ENCODE measurements at places on chromosomes 12 and 14.
A peak's percentile ranks its signal among the peaks of the same experiment; 100 is the strongest.

DNA sequence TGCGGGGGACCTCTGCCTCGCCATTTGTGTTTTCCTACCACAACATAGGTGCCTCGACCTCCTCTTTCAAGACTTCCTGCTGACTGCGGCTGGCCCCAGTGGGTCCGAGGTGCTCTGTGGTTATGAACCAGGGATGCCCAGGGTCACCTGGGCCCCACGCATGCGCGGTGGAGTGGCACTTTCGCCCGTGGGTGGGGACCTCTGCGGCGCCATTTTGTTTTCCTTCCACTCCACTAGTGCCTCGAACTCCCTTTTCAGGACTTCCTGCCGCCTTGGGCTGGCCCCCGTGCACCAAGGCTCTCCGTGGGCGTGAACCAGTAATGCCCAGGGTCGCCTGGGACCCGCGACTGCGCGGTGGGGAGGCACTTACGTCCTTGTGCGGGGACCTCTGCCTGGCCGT lies 351.6 kb downstream of the ALG10 start:
- no peak for DNase-seq

- no peak for DNase-seq
Observed at GRCh38 chr14:34778744-34779143, 64.4 kb upstream of the CFL2 start.

- no peak for DNase-seq
Observed at GRCh38 chr14:46250113-46250703, 401.4 kb downstream of the RPL10L start.

DNA sequence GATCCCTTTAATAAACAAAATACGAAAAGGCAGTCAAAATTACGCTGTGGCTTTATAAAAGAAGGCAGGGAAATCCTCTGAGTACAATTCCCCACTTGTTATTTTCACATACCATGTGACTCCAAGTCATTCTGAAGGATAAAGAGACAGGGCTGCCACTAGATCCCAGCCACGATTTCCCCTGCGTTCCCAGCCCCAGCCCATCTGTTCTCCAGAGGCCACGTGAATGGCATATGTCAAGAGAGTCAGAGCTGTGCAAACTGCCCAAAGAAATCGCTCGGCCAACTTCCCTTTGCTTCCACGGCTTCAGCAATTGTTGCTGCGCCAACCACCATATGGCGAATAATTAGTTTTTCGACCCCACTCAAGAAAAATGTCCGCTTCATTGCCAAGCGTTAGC lies 161.3 kb downstream of the C12orf42 start:
- no peak for DNase-seq

DNA sequence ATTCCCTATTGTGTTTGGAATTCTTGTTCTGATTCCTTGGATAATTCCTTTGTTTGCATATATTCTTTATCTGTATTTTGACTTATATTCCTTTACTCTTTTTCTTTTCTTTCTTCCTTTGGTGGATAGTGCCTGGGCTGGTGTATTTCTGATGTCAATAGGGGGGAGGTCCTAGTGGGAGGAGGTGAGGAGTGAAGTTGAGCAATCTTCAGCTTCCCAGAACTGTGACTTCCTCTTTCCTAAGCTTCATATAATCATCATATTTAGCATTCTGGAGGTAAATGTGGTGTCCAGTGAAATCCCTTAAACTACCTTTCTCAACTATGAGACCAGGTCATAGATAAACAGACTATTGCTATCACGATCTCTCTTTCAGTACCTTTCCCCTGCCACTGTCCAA lies 29.6 kb upstream of the TBPL2 start:
- DNase-seq = no peak

- no peak for DNase-seq
Observed at GRCh38 chr14:60153991-60154390, 11.2 kb downstream of the DHRS7 start.

DNA sequence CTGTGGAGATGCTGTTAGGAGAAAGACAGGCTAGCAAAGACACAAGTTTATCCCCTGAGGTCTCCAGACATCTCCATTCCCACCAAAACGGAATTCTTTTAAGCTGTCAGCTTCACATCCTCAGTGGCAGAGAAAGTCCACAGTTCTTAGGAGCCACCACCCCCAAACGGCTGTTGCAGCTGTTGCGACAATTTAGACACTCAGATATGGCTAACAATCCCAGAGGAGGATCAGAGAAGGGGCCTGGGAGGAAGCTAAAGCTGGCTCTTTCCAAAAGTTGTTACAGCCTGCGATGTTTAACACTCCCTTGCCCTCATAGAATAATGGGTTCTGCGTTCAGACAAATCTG lies 1.9 kb upstream of the ATP5MC2 start:
- DNase-seq = peak; percentile 68

GRCh38 chr14:64717870-64718269 lies 13.6 kb downstream of the PLEKHG3 start:
- no peak for DNase-seq

- DNase-seq = no peak
Observed at GRCh38 chr12:75744607-75745256, 233.3 kb upstream of the KRR1 start.

GRCh38 chr12:82363990-82364389 lies 5.7 kb downstream of the METTL25 start:
- DNase-seq = no peak

DNA sequence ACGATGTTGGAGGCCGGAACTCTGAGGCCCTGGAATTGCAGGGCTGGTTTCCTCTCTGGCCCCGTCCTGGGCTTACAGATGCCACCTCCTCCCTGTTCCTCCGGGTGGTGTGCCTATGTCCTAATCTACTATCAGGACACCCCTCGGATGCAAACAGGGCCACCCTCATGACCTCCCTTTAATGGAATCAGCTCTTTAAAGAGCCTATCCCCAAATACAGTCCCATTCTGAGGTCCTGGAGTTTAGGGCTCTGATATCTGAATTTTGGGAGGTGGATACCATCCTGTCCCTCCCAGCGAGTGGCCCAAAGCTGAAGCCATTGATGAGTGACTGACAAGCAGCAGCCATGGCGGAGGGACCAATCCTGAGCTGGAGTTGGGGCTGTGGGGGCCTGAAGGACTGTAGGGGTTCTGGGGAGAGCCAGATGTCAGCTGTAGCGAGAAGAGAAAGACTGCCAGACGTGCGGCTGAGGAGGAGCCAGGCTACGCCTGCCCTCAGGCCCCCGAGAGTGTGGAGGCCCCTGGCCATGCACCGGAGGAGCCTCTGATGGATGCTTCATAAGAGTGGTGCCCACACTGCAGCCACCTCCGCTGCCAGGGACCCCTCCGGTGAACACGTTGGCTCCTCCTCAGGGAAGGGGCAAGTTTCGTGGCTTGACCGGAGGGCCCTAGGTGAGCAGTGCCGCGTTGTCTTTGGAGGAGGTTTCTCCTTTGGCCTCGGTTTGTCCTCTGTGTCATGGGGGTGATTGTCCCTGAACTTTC lies 100.2 kb downstream of the KIF26A start:
- DNase-seq = peak; percentile 9

DNA sequence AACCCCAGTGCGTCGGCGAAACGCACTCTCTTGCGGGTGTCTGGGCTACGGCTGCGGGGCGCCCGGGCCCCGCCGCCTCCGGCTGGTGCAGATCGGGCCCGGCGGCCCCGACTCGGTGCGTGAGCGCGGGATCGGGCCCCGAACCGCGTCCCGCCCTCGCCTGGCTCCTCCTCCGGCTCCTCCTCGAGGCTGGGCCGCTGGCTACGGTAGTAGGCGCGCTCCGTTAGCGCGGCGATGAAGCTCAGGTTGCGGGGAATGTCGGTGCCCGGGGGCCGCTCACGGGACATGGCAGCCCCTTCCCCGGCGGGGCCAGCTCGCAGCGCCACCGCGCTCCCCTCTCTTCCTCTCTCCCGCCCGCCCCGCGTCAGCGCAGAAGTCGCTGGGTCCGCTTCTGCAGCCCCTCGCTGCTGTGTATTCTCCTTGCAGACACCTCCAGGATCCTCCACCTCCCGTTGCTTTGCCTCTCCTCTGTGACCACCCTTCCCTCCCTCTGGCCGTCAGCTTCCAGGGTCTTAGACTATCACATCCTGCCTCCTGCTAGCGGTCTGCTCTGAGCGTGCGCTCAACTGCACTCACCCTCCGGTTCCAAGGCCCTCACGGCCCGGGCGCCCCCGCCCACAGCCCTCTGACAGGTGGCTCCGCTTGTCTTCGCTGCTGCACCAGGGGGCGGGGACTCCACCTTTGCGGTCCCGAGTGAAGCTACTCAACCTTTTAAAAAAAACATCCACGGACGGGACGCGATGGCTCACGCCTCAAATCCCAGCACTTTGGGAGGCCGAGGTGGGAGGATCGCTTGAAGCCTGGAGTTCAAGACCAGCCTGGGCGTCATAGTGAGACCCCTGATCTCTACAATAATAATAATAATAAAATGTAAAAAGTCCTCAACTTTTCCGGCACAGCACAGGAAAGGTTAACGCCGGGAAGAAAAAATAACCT lies at the start of gene PPP1R3E:
TSS of gene PPP1R3E (minus strand) at position 570 of the 936 bp plus-strand sequence. CDS start at position 287, 283 bp downstream.
- peak; percentile 82 for DNase-seq

- no peak for DNase-seq
Observed at GRCh38 chr12:51405801-51406207, 14.6 kb upstream of the GALNT6 start.

DNA sequence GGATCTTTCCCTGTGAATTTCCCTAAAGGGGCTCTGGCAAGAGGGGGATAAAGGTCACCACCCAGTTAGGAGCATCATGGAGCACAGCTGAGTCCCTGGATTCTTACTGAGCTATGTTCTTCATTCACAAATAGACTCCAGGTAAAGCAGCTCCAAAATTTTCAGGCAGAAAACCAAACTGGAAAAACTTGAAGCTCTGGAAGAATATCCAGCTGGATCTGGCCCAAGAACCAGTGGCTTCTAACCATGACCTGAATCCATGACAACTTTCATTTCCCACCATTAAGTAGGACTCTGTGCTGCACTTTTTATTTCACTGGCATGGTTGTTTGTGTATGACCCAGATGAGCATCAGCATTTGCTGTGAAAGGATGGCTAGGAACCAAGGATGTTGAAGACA lies 180.4 kb upstream of the FKBP4 start:
- no peak for DNase-seq

- peak; percentile 86 for DNase-seq
Observed at GRCh38 chr14:75399843-75400775, 27.7 kb upstream of the JDP2 start.

DNA sequence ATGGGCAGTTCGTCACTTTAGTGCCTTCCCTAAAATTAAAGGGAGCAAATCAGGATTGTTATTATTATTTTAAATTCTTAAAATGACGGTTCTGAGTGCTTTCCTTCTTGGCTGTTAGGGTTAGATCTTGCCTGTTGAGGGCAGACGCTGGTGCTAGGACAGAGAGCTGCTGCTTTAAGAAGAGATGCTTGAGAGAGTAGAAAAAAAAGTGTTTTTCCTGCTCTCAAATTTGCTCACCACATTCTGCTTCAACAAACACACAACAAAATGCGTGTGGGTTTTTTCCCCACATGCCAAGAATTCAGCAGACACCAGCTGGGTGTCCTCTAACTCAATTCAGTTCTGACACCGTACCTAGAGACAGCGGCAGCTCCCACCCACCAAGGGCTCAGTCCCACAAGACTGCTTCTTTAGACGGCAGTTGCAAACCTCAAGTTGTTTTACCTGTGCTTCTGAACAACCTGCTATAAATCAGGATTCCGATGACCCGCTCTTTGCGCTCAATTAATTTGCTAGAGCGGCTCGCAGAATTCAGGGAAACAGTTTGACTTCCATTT lies 75.8 kb upstream of the RIN3 start:
- DNase-seq = no peak
